ENCODE measurements at places on chromosomes 4 and X.

GRCh38 chr4:85598936-85599335 lies 124.0 kb downstream of the ARHGAP24 start:
- DNase-seq: no peak

GRCh38 chr4:21226637-21227538 lies 526.6 kb downstream of the PACRGL start:
- no peak for DNase-seq

DNA sequence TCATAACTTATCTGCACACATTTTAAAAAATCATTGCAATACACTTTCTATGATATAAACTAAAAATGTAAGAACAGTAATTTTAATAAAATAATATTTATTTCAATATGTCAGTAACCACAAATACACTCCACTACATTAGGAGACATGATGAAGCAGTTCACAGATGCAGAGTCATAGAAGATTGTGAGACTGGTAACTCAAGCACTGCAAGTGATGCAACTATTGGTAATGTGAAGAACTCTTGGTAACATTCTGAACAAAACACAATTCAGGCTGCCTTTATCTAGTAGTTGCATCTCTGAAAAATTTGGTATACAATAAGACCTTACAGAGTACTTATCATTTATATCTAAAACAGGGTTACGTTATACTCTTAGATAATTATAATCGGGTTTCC lies 52.6 kb upstream of the LRAT start:
- no peak for DNase-seq

DNA sequence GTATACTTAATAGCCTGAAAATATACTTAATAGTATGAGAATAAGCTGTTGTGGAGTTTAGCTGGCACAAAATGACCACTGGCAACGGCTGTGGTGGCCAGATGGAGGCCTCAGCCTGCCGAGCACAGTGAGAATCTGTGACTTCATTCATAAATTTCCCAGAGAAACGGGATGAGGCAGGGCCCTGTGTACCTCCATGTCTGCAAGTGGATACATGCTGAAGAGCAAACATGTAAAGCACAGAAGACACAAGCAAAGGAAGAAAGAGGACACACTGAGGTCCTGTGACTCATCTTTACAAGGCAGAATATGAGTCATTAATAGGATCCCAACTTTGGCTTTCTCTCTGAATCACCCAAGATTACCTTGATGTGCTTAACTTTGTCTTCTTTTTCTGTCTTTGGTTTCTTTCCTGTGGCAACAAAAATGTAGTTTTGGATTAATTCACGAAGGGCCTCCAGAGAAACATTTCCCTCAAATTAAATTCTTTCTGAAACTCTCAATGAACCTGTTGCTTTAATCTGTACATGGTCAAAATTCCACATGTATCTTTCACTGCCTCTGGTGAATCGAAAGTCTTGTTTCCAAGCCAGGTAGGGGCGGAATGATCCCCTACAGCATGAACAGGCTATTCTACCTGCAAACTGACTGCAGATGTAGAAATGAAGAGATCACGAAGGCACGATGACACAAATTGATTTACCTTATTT lies 56.4 kb downstream of the IRF2 start:
- DNase-seq: no peak

- DNase-seq: no peak
These were observed 112.0 kb upstream of the TBL1X start for GRCh38 chrX:9352694-9353411.

DNA sequence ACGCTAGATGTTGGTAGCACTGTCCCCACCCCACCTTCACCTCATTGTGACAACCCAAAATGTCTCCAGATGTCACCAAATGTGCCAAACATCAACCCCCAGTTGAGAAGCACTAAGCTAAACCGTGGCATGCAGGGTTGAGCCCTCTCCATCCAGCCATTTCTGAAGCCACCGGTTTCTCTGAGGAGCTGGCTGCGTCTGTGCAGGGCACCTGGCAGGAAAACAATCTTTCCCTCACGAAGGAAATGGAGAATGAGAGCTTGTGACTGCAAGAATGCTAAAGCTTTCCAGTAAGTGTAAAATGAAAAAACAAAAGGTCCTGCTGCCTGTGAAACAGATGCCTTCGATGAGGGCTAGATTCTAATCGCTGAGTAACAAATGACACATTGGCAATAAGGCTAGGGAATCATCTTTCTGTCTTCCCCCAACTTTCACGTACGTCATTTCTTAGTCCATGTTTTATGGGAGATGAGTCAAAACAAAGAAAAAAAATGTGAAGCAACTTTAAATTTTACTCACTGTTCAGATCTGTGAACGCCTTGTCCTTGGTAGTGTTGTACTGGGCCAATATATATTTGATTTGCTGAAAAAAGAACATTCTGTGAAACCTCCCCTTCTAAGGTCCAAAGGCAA lies 59.9 kb downstream of the PROM1 start:
- no peak for DNase-seq

- no peak for DNase-seq
These were observed 6.5 kb downstream of the SPP1 start for GRCh38 chr4:87982036-87982435.

- no peak for DNase-seq
These were observed 75.5 kb downstream of the TBC1D9 start for GRCh38 chr4:140680686-140681085.

DNA sequence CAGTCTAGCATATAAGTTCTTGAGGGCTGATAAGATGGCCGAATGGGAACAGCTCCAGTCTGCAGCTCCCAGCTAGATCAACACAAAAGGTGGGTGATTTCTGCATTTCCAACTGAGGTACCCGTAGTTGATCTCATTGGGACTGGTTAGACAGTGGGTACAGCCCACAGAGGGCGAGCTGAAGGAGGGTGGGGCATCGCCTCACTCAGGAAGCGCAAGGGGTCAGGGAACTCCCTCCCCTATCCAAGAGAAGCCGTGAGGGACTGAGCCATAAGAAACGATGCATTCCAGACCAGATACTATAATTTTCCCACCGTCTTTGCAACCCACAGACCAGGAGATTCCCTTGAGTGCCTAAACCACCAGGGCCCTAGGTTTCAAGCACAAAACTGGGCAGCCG lies 109.0 kb downstream of the RPS6KA6 start:
- no peak for DNase-seq
